Stimulated activated memory B cell treated with anti-CD40 and anti-IgM and Interleukin-4, amounts not matched to agents 10 μg/mL and 1 μg/mL and 100 μg/mL, for 72 hours (primary cell): ENCODE measurements at places on chromosomes 5 and 9.

- H3K27me3 ChIP-seq, result peaks cover 10% of the 10 kb centered on the region
- H3K36me3 ChIP-seq, result peaks cover 14% of the 10 kb centered on the region
- no peaks in the 10 kb centered on the region for H3K4me1 ChIP-seq
- no peak overlapping the region for H3K4me3 ChIP-seq
Measured at GRCh38 chr5:109550077-109550476, 139.7 kb upstream of the MAN2A1 start.

DNA sequence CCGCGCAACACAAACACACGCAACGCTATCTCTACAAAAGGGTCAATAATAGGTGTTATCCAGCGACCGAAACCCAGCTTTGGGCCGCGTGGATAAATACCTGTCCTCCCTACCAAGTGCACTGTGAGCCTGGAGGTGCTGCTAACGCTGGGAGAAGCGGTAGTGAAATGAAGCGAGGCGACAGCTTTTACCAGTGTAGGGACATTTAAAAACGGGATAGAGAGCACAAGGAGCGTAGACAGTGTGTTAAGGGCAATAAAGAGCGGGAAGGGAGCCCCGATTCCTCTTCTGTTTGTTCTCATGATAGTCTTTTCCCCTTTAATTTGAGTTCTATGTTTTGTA lies 421 bp upstream of the DEPDC1B start:
- H3K36me3 ChIP-seq, result no peaks in the 10 kb centered on the region
- no peaks in the 10 kb centered on the region for H3K27me3 ChIP-seq
- H3K4me1 ChIP-seq, result peaks cover 8% of the 10 kb centered on the region
- peak overlapping the region; percentile 85 for H3K27ac ChIP-seq
- peak overlapping the region; percentile 90 for H3K4me3 ChIP-seq

- peaks cover 9% of the 10 kb centered on the region for H3K27me3 ChIP-seq
- H3K4me3 ChIP-seq, result no peak overlapping the region
- no peak for ATAC-seq
Measured at GRCh38 chr9:127720031-127720864, 4.4 kb downstream of the TTC16 start.

- peaks cover 20% of the 10 kb centered on the region for H3K4me1 ChIP-seq
- peak overlapping the region; percentile 47 for H3K27ac ChIP-seq
- ATAC-seq, result peak; percentile 51
- no peaks in the 10 kb centered on the region for H3K36me3 ChIP-seq
- H3K4me3 ChIP-seq, result no peak overlapping the region
Measured at GRCh38 chr9:99299211-99300102, 77.4 kb downstream of the SEC61B start.

DNA sequence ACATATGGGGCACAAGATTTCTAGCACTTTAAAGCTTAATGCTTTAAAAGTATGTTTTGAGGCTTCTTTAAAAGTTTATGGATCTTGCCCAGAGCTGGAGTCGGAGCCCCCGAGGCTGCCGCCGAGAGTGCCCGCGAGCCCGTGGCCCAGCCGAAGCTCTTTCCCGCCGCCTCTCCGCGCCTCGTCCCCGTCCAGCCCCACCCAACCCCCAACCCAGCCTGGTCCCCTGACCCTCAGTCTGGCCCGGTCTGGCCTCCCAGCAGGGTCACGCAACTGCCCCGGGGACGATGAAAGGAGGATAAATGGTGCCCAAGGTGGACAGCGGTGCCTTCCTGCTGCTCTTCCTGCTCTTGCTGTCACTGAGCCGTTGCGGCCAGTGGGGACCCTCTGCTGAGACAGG lies 1.7 kb downstream of the TSSK1B start:
- H3K4me1 ChIP-seq, result no peaks in the 10 kb centered on the region
- ATAC-seq, result no peak
- no peak overlapping the region for H3K4me3 ChIP-seq
- H3K36me3 ChIP-seq, result no peaks in the 10 kb centered on the region
- no peak overlapping the region for H3K27ac ChIP-seq

DNA sequence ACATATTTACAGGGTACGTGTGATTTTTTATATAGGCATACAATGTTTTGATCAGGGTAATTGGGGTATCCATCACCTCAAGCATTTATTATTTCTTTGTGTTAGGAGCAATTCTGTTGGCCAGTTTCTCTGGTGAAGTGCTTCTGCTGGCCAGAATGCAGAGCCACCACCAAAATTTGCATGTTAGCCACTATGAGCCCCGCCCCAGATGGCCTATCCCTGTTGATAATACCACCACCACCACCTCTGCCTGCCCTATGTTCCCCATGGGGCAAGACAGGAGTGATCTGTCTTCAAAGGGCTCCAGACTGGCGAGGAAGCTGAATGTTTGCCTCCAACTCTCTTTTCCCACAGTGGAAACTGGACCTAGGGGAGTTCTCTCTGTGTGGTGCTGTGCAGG lies 26.0 kb upstream of the JAK2 start:
- no peak overlapping the region for H3K4me3 ChIP-seq
- H3K4me1 ChIP-seq, result no peaks in the 10 kb centered on the region
- H3K27me3 ChIP-seq, result no peaks in the 10 kb centered on the region
- no peak overlapping the region for H3K27ac ChIP-seq

DNA sequence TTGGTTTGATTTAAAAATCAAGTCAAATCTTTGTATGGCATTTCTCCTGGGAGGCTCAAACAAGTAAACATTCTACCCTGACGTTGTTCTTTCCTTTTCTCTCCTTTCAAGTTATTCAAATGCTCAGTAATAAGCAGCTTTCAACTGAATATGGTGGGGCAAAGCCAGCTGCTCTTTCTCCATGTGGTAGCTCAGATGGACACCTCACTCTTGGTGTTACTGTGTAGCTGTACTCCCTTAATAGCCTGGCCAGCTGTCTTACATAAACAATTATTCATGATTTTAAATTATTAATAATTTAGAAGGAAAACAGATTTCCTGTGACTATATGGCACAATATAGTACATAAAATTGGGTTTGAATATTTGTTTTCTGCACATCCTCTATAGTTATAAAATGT lies 165.2 kb downstream of the PDE4D start:
- no peak overlapping the region for H3K4me3 ChIP-seq
- ATAC-seq, result no peak
- no peak overlapping the region for H3K27ac ChIP-seq
- no peaks in the 10 kb centered on the region for H3K27me3 ChIP-seq
- peaks cover 28% of the 10 kb centered on the region for H3K4me1 ChIP-seq

DNA sequence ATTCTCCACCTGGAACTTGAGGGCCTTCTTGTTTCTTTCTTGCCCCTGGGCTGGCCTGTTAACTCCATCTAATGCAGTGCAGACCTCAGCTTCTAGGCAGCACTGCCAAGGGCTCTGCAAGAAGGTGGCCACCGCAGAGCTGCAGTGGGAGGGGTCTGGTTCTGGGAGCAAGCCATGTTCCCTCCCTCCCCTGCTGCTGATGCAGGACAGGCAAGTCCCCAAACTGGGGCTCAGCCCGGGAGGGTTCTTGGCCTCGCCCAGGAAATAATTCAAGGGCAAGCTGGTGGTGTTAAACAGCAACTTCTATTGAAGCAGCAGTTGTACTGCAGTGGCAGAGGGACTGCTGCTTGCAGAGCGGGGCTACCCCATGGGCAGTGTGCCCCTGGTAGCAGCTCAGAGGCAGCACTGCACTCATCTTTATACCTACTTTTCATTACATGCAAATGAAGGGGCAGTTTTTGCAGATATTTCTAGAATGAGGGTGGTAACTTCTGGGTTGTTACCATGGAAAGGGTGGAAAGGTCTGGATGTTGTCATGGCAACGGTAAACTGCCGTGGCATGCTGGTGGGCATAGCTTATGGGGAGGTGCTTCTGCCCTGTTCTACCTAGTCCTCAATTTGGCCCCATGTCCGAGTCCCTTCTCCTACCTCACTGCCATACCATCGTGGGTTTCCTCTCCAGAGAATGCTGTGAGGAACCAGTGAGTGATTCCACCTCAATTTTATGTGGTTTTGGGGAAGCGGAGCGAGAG lies 82.1 kb downstream of the WDR41 start:
- no peaks in the 10 kb centered on the region for H3K4me1 ChIP-seq
- H3K27ac ChIP-seq, result no peak overlapping the region
- H3K4me3 ChIP-seq, result no peak overlapping the region

DNA sequence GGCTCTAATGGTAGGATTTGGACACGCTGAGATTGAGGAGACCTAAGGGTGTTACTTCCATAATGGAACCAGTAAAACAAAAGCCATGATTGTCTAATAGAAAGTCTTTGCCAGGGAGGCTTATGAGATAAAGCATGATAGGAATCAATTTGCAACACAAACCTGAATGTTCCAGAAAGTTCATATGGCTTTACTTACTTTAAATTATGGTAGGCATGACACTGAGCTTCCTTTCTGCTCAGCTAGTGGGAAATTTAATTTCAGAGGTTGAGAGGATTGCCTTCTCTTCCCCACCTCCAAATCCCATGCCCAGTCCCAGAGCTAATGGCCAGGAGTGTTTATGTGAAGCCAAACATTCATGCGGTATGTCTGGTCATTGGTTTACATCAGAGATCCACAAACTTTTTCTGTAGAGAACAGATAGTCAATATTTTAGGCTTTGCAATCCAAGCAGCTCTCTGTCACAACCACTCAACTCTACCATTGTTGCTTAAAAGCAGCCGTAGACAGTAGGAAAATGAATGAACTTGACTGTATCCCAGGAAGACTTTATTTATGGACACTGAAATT lies 114.5 kb downstream of the UGCG start:
- H3K27me3 ChIP-seq, result no peaks in the 10 kb centered on the region
- no peaks in the 10 kb centered on the region for H3K36me3 ChIP-seq
- no peak for ATAC-seq
- no peak overlapping the region for H3K4me3 ChIP-seq
- H3K4me1 ChIP-seq, result peaks cover 70% of the 10 kb centered on the region

GRCh38 chr5:139410993-139411828 lies 7.3 kb upstream of the SPATA24 start:
- H3K4me1 ChIP-seq, result peaks cover 19% of the 10 kb centered on the region
- no peak overlapping the region for H3K27ac ChIP-seq
- H3K36me3 ChIP-seq, result peaks cover 22% of the 10 kb centered on the region
- H3K4me3 ChIP-seq, result no peak overlapping the region
- H3K27me3 ChIP-seq, result no peaks in the 10 kb centered on the region

GRCh38 chr9:138068601-138069035 lies 191.0 kb downstream of the CACNA1B start:
- peaks cover 5% of the 10 kb centered on the region for H3K4me1 ChIP-seq
- no peaks in the 10 kb centered on the region for H3K36me3 ChIP-seq
- no peak overlapping the region for H3K4me3 ChIP-seq
- peaks cover 68% of the 10 kb centered on the region for H3K27me3 ChIP-seq
- H3K27ac ChIP-seq, result no peak overlapping the region
- no peak for ATAC-seq

DNA sequence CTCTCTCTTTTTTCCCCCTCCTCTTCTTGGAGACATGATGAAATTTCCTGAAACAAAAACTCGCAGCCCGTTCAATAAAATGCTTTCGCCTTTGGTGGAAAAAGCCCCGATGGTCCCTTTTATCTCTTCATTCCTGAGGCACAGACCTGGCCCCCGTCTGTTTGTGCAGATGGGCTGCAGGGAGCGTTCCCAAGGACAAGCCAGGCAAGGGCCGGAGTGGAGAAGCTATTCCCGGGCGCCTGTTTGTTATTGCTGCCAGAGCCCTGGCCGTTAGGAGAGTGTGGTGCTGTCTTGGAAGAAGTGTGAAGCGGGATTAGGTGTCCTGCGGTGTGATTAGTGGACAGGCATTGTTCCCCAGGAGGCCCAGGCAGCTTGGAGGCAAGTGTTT lies 71.9 kb downstream of the SMIM23 start:
- H3K4me3 ChIP-seq, result no peak overlapping the region
- no peaks in the 10 kb centered on the region for H3K4me1 ChIP-seq
- H3K27me3 ChIP-seq, result no peaks in the 10 kb centered on the region
- no peak for ATAC-seq

GRCh38 chr5:74174366-74174765 lies 466.2 kb downstream of the ENC1 start:
- H3K27me3 ChIP-seq, result peaks cover 9% of the 10 kb centered on the region
- no peak overlapping the region for H3K4me3 ChIP-seq
- no peaks in the 10 kb centered on the region for H3K4me1 ChIP-seq
- no peaks in the 10 kb centered on the region for H3K36me3 ChIP-seq
- no peak for ATAC-seq

- no peaks in the 10 kb centered on the region for H3K4me1 ChIP-seq
- H3K27ac ChIP-seq, result no peak overlapping the region
- H3K36me3 ChIP-seq, result no peaks in the 10 kb centered on the region
- H3K27me3 ChIP-seq, result no peaks in the 10 kb centered on the region
Measured at GRCh38 chr9:119451426-119451825, 82.2 kb upstream of the BRINP1 start.

DNA sequence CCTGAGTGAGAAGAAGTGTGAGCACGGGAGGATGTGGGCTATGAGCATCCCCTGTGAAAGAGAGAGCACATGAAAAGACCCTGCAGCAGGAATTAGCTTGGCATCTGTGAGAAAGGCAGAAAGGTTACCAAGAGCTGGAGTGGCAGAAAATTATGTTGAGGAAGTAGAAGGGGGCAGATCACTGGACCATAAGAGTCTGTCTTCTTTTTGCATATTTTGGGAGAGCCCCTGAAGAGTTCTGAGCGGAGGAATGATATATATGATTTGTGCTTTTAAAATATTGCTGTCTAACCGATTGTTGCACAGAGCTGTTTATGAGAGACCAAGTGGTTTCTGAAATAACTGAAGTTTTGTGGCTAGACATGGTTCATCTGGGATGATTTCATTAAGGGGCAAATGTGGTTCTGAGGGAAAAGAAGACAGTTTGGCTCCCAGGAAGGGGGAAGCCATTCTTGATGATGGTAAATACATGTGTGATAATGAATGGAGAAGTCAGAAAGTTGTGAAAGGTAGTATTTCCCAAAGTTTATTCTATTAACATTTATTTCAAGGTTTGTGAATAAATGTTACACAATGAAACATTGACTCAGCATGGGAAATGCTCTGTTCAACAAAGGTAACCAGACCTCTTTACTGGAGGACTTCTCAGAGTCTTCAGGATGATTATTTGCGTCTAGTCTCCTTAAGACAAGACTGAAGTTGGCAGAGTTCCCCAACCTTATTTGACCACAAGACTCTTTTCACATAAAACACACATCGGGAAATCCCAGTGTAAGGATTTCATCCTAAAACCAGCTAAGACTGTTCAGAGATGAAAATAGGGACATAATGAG lies 31.5 kb upstream of the ADRB2 start:
- peak overlapping the region; percentile 13 for H3K4me3 ChIP-seq
- no peaks in the 10 kb centered on the region for H3K27me3 ChIP-seq
- ATAC-seq, result peak; percentile 77
- peaks cover 48% of the 10 kb centered on the region for H3K4me1 ChIP-seq

- H3K27me3 ChIP-seq, result no peaks in the 10 kb centered on the region
- H3K4me1 ChIP-seq, result peaks cover 37% of the 10 kb centered on the region
- no peaks in the 10 kb centered on the region for H3K36me3 ChIP-seq
- H3K27ac ChIP-seq, result peak overlapping the region; percentile 6
- peak overlapping the region; percentile 30 for H3K4me3 ChIP-seq
- peak; percentile 80 for ATAC-seq
Measured at GRCh38 chr9:112104901-112105300, 70.2 kb downstream of the SUSD1 start.

DNA sequence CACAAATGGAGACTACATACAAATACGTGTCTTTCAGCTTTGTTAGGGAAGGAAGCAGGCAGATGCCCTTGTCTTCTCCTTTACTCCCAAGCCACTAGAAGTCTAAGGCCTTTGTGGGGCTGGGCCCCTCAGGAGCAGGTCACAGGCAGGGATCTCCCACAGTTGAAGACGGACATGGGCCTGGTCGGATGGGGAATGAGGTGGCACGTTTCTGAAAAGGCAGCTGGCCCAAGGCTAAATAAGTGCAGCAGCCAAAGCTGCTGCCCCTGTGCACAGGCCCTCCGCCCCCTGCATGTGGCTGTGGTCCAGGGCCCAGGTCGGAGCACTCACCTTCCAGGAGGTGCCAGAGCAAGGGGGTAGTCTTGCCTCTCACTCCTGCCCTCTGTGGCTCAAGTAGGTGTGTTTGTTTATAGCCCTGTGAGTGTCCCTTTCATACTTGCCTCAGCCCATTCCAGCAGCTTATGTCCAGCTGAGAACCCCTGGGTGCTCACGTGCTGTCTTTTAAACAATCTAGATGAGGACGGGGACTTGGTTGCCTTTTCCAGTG lies 1.8 kb downstream of the SQSTM1 start:
- no peak for ATAC-seq
- peaks cover 69% of the 10 kb centered on the region for H3K4me1 ChIP-seq
- peaks cover 60% of the 10 kb centered on the region for H3K36me3 ChIP-seq
- H3K27me3 ChIP-seq, result no peaks in the 10 kb centered on the region
- peak overlapping the region; percentile 98 for H3K27ac ChIP-seq
